Cerebellar cortex (tissue), 1 donor: ENCODE measurements at places on chromosomes 1 and 21.

DNA sequence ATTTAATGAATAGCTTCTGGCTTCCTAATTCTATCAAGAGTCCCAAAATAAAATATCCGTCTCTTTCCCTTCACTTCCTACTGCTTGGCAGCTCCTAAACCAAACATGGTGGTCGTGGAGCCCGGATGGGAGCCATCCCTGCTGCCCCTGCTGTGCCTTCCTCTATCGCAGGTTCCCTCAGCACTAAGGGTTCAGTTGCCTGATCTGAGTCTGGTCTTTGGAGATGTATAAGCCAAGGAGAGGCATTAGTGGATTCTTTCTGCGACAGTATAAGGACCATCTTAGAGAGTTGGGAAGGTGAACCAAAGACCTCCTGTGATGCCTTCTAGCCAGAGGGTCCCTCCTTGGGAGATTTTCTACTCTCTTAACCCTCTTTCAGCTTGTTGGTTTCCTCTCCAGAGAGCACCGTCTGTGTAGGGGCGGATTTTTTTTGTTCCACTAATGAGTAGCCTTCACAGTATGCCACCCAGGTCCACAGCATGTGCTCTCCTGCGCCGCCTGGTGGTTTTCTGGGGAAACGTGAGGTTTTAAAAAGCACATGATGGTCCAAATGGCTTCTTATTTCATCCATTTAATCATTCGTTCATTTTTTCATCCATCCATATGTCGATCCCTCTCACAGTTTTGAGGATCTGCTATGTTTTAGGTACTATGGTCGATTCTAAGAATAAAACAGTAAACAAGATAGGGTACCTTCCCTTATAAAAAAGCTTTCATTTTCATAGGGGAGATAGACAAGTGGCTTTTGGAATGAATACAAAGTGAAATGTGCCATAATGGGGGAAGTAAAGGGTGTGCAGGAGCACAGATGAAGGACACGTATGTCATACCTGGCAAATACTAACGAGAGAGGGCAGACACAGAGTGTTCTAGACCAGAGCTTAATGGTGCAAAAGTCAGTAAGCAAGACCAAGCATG lies 71.0 kb downstream of the NFASC start:
- DNase-seq = peak; percentile 87

- DNase-seq = no peak
Observed at GRCh38 chr1:115098979-115099692, 9.8 kb upstream of the TSPAN2 start.

DNA sequence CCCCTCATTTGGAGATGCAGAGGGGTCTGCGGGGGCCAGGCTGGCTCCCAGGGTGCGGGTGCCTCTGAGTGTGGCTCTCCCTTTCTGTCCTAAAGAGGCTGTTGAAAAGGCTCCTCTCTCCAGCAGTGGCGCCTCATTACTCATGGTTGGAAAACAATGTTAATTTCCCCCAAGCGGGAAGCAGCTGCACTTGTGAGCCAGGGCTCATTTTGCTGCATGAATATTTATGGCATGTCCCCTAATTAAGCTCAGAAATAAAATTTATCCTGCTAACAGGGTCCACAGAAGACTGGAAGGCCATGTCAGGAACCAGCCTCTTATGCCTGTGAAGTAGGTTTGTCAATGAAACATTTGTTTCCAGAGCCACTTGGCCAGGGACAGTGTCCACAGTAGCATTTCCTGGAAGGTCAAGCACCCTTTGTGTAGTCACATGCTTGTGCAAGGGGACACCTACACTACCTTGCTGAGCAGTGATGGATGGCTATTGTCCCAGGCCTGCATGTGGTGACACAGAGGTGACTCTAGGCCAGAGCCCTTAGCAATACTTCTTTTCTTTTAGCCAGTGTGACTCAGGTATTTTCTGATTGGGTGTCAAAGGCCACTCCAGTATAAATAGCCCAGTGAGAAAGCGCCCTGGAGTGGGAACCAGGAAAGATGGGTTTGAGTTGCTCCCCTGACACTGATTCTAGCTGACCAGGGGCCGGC lies 259.0 kb downstream of the FOXD2 start:
- DNase-seq = no peak

GRCh38 chr1:77846966-77847365 lies 41.5 kb upstream of the NEXN start:
- no peak for DNase-seq

GRCh38 chr1:36085686-36086526 lies 2.0 kb downstream of the TEKT2 start:
- DNase-seq = no peak

GRCh38 chr1:172637522-172637921 lies 21.4 kb upstream of the FASLG start:
- DNase-seq = no peak

GRCh38 chr1:222034790-222035189 lies 292.9 kb upstream of the DUSP10 start:
- peak; percentile 91 for DNase-seq

- no peak for DNase-seq
Observed at GRCh38 chr21:46029186-46029924, 47.8 kb downstream of the COL6A1 start.

DNA sequence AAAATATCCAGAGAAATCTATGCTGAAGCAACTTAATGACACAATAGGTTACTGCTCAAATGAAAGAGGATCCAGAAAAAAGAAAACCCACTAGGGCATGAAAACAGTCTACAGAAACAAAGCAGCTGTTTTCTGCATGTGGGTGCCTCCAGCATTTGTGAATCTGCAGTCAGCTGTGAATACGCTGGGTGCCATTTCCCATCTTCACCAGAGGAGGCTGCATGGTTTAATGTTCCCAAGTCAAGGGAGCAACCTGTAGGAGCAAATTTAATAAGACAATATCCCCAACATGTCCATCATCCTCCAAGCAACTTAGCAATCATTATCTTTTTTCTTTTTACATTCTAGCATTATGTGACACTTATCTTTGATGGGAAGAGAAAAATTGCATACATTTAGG lies 396.6 kb downstream of the BRINP2 start:
- DNase-seq = no peak

DNA sequence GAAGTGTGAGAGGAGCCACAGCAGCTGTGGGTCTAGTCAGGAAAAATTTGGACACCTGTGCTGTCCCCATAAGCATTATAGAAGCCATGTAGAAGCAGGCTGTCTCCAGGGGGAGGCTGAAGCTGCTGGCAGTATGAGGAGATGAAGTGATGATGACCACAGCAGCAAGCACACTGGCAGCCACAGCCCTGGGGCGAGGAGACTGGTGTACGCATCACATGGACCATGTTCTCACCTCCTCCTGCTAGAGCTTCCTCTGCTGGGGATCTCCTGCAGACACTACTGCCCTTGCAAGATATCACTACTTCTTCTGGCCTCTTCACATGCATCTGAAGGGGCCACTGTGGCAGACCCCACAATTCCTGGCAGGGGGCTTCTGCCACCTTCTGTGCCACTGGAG lies 33.8 kb upstream of the CREG1 start:
- DNase-seq = no peak

- no peak for DNase-seq
Observed at GRCh38 chr1:182580736-182581135, 8.3 kb downstream of the RNASEL start.

DNA sequence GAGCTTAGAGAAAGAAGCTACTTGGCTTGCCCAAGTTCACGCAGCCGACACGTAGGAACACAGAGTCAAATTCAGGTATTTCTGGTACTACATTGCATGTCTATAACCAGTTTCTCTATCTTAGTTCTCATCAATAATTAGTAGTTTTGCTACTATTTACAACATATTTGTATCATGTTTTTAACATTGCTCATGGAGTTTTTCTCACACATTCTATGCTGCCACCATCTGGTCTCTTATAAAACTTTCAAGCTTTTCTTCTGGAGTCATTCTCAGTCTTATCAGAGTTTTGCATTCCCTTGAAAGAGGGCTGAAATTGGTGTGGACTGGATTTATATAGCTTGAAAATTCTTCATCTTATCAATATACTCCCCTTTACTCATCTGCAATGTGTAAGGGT lies 118.8 kb upstream of the PALMD start:
- DNase-seq = peak; percentile 22

DNA sequence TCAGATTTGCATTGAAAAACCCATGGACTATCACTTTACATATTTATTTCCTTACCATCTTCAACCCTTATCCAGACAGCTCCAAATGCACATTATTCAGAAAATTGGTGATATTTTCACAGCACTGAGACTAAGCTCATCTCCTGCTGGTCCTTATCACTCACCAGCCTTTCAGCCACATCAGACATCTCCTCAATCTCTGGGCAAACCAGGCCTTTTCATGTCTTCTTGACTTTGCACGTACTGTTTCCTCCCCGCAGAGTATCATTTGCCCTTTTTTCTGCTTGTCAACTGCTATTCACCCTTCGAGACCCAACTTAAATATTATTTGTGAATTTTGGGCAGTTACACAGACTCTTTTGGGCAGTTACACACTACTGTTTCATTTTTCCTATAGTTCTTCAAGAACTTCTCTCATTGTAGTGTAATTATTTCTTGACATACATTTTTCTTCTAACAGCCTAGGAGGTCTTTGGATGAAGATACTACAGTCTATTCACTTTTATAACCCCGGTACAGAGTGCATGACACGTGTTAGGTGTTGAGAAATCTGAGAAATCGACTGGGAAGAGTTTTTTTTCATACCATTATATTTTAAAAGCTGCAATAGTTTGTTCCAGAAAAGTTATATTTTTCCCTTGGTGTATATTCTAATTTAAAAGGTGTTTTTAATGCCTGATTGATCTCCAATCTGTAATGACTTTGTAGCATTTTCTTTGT lies 98.0 kb downstream of the FGGY start:
- DNase-seq = no peak

GRCh38 chr1:46538147-46538546 lies 13.3 kb downstream of the KNCN start:
- no peak for DNase-seq

DNA sequence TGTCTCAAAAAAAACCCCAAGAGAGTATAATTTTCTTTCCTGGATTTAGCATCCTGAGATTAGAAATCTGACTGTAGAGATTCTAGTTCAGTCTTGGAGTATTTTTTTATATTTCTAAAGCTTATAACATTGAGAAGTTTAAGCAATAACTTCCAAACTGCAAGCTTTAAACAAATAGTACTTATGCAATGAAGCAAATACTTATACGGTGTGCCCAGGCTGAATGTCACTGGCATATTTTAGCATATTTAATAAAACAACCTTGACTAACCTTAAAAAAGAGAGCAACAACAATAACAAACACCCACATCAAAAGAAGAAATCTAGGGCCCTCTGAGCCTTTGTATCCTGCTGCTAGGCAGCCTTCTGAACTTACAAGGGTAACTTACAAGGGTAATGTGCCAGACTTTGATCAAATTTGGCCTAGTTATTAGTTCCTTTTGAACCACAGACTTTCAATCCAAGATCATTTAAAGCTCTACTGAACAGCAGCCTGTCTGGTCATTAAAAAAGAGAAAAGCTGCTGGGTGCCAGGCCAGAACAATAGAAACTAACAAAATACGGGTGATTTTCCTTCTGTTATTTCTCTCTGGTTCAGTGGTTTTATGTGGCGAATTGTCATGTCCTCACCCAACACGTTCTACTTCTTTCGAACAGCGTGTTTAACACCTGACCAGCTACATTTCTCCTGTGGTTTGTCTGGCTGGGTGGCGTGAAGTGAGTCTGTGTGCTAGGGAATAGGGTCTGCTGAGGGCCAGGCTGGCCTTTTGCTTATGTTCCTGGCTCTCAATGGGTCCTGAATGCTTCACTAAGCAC lies 16.2 kb downstream of the MTOR start:
- DNase-seq = no peak

DNA sequence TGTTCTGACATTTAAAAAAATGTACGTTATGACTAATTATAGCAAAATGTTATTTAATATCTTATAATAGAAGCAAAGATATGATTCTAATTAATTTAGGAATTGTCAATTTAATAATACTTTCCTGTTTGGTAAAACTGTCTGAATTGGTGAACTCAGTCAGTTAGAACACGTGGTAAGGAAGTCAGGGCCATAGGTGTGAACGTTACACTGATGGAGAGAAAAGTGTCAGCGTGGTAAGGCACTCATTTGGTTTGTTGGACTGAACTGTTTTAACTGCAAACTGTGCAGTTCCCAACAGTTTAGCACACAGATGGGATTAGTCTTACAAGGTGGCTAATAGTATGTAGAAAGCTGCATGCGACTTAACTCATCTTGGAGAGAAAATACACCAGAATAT lies 102.9 kb downstream of the EPB41 start:
- DNase-seq = no peak

DNA sequence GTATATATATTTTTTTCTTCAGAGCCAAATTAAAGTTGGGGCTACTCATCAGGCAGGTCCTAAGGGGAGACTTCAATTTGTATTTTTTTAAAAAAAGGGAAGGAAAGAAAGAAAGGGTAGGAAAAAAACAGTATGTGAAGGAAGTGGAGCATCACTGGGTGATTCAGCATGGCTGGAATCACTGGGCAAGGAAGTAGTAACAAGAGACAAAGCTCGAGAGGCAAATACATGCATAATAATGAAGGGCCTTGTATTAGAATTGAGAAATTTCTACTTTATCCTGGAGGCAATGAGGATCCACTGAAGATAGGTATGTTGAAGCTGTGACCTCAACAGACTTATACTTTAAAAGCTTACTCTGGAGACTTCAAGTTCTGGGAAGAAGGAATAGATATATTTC lies 184.4 kb downstream of the COQ8A start:
- DNase-seq = no peak

- DNase-seq = no peak
Observed at GRCh38 chr1:69570356-69570755, 2.6 kb downstream of the LRRC7 start.

DNA sequence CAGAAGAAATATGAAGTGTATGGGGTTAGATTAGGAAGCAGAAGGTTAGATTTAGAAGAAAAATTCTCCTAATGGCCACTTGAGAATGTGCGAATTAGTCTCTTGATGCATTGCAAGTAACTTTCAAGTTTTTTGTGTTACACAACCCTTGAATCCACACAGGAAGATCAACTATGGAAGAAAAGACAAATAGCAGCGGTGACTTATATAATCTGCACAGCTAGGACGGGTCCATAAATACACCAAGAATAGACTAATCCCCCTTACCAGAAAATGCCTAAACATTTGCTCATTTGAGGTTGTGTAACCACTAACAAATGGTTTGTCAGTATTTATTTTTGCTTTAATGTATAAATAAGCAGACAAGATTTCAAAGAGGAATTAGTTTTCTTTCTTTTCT lies 182.6 kb downstream of the TGFB2 start:
- DNase-seq = no peak

- DNase-seq = no peak
Observed at GRCh38 chr1:174322202-174322862, 125.4 kb upstream of the GPR52 start.

- DNase-seq = no peak
Observed at GRCh38 chr1:170426596-170426995, 105.4 kb upstream of the GORAB start.

- DNase-seq = no peak
Observed at GRCh38 chr1:1972976-1973715, 30.4 kb downstream of the CFAP74 start.
